ENCODE measurements at places on chromosomes 2 and 18.

GRCh38 chr18:48922226-48922800, 28.5 kb downstream of the SMAD7 start:
- DNase-seq: no peak

DNA sequence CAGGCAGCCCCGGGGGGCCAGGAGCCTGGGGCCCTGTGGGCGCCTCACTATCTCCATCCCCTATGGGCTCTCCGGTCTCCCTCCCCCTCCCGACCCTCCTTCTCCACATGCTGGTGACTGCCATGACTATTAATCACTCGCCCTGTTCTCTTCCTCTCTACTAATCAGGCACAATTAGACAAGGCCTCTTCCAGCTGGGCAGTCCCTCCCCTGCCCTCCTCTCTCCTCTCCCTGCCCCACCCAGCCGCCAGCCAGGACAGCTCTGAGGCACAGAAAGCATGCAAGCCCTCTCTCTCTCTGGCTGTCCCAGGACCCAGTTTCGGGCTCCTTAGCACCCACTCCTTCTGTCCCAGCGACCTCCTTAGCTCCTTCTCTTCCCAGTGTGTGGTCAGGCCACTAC, 5.8 kb downstream of the ASIC4 start:
- DNase-seq: no peak

GRCh38 chr2:217289177-217289906, 429.5 kb upstream of the TNP1 start:
- DNase-seq: no peak

GRCh38 chr18:9722691-9723090, 14.6 kb downstream of the RAB31 start:
- DNase-seq: no peak

GRCh38 chr2:140376686-140377085, 1596.5 kb upstream of the NXPH2 start:
- no peak for DNase-seq

DNA sequence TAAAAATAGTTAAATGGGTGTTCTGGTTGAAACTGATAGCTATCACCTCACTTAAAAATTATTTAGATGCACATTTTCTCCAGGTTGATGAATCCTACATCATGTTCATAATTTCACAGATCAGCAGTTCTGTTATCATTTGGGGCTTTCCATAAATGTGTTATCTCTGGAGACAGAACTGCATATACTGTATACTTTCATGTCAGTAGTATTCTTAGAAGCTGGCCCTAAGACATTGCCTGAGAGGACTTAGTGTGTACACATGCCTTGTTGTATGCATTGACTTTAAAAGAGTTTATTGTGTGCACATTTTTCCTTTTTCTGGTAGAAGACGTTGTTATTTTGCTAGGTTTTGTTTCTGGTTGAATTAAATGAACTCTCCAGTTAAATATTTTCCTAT, 41.0 kb downstream of the PIK3C3 start:
- DNase-seq: no peak

- no peak for DNase-seq
Observed at GRCh38 chr2:168434146-168434545, 21.9 kb upstream of the CERS6 start.

- DNase-seq: no peak
Observed at GRCh38 chr18:50656841-50657470, 97.1 kb downstream of the MAPK4 start.

GRCh38 chr2:150783015-150783414, 295.5 kb upstream of the RND3 start:
- no peak for DNase-seq

GRCh38 chr18:31371989-31372388, 4.6 kb upstream of the DSG4 start:
- DNase-seq: no peak

GRCh38 chr2:238947243-238947760, 99.4 kb downstream of the TWIST2 start:
- no peak for DNase-seq

GRCh38 chr2:190973726-190974628, 40.0 kb downstream of the STAT1 start:
- DNase-seq: no peak

- no peak for DNase-seq
Observed at GRCh38 chr18:59512025-59512755, 153.1 kb upstream of the LMAN1 start.

DNA sequence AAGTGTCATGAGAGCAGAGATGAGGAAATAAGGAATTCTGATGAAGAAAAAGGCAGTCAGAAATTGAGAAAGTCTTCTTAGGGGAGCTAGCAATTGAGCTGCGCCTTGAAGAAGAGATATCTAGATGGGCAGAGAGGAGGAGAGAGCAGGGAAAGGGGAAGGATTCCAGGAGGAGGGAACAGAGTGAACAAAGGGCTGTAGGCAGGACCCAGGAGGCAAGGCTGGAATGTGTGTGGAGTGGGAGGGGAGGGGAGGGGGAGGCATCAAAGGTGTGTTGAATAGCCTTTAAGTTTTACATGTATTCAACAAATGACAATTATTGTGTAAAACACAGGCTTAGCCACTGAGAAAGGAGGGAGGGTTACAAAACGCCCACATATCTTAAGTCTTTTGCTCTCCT, 164.5 kb downstream of the TDRD15 start:
- DNase-seq: no peak

DNA sequence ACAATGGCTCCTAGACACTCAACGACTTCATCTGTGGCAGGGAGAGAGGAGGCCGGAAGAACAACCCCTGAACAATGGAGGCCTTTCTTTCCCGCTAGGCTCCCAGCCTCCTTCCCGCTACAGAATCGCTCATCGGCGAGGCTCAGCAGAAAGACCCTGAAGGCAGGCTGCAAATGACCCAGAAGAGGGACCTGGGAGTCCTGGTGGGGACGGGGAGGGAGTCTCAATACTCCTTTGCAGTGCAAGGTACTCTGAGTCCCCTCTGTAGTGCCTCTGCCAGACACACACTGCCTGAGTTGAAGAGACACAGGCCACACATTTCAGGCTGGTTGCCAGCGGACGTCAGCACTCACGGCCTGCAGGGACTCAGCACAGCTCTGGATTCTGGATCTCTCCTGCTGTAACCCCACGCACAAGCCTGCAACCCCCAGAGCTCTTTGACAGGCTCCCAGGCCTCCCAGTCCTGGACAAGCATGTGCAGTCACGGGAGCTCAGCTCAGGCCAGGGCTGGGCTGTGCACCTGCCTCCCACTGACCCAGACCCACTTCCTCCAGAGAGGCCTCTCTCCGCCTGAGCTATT, 6.1 kb downstream of the GPR17 start:
- DNase-seq: no peak

GRCh38 chr2:70995426-70995729, 705 bp upstream of the TEX261 start:
- DNase-seq: peak; percentile 41

GRCh38 chr2:236867441-236868260, 218.0 kb upstream of the COPS8 start:
- no peak for DNase-seq

DNA sequence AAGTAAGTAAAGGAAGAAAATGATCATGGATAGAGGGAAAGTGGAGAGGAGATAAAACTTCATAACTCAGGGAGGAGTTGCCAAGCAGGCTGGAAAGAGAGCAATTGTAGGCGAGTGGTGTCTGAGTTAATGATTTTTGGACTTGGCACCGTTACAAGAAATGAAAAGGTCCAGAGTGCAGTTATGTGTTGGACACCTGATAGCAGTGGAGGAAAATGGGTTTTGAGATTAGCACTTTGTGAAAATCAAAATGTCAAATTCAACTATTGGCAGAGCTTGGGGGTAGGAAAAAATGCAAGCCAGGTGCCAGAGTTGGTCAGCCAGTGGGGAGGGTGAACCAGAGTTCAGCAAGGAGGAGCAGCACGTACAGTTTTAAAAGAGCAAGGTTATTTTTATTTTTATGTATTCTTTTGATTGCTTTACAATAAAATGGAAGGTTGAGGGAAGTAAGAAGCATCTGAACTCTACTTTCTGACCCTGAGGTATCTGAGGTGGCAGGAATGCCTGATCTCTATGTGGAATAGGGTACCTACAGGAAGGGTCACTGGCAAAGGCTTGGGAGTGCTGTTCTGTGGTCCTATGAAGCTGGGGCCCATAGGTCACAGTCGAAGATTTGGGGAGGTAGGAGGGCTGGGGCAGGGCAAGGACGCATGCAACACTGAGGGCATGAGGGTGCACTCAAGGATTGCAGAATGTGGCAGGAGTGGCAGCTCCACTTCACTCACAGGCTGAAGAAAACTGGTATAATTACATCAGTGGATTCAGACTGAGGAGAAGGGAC, 127.5 kb downstream of the CD8B2 start:
- no peak for DNase-seq

DNA sequence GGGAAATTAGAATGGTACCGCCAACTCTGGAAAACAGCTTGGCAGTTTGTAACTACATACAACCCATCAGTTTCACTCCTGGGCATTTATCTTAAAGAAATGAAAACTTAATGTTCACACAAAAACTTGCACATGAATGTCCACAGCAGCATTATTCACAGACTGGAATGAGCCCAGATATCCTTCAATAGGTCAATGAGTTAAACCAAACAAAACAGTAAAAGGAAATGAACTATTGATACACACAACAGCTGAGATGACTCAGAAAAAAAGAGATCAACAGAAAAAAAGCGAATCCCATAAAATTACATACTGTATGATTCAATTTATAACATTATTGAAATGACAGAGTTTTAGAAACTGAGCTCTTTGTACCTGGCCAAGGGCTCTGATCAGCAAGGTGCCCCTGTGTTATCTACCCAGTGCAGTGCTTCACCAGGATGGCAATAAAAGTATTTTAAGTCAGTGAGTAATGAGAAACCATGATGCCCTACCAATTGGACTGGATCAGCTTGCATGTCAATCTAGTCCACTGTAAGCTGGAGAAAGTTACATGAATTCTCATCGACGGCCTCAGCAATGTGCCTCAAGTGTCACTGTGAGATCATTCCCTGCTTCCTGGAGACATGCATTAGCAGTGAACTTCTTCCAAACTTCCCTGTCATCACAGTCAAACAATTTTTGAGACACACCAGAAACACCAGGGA, 21.9 kb downstream of the TMEM237 start:
- DNase-seq: no peak

DNA sequence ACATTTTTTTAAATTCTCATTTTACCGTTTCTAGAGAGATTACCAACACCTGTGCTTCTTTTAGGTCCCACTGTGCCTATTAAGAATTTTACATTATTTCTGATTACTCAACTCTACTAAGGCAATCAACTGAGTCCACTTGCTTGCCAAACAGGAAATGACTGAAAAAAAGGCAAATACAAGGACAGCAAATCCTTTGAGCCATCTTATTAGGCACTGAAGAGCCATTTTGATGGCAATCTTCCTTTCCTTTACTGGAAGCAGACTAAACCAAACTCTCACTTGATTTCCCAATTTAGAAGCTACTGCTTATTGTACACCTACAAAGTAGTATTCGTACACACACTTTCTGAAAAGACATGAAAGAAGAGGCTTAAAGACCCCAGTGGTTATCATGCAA, 121.4 kb upstream of the COL3A1 start:
- DNase-seq: peak; percentile 14

Measured in GM03348 (cell line).